Effector memory CD4-positive, alpha-beta T cell (primary cell): ENCODE measurements at places on chromosomes 1 and 21.

- DNase-seq, result no peak
These were observed 3.4 kb upstream of the CROCC start for GRCh38 chr1:16918371-16918770.

DNA sequence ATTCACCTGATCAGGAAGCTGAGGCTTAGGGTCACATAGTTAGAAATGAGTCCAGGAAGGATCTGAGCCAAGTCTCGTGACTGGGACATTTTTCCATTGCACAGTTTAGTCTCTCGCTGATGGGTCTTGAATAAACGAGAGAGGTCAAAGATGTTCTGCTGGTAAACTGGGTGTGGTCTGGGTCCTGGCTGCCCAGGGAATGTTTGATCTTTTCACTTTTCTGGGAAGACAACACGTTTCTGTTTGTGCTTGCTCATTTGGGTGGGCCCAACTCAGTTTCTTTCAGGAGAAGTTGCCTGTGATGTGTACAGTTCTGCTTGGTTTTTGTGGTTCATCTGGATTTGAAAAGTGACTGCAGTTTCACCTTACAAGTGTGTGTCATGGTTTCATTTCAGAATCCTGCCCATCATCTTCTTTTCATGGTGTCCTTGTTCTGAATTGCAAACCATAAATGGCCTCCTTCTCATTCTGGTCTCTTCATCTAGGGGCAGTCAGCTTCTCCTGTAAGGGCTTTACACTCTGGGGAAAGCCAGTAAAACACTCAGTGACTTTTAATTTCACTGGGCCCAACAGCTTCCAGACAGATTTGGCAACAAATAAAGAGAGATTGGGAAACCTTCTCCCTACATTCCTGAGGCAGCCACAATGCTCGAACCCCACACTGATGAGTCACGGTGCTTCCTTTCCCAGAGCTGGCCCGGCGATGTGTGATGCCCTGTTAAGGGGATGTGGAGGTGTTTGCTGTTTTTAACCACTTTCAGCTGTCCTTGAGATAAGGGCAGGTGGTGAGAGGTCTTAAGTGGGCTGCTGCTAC is 7.2 kb upstream of the TACSTD2 start:
- DNase-seq, result no peak

GRCh38 chr1:54390655-54391054 is 15.5 kb downstream of the SSBP3 start:
- DNase-seq, result no peak

DNA sequence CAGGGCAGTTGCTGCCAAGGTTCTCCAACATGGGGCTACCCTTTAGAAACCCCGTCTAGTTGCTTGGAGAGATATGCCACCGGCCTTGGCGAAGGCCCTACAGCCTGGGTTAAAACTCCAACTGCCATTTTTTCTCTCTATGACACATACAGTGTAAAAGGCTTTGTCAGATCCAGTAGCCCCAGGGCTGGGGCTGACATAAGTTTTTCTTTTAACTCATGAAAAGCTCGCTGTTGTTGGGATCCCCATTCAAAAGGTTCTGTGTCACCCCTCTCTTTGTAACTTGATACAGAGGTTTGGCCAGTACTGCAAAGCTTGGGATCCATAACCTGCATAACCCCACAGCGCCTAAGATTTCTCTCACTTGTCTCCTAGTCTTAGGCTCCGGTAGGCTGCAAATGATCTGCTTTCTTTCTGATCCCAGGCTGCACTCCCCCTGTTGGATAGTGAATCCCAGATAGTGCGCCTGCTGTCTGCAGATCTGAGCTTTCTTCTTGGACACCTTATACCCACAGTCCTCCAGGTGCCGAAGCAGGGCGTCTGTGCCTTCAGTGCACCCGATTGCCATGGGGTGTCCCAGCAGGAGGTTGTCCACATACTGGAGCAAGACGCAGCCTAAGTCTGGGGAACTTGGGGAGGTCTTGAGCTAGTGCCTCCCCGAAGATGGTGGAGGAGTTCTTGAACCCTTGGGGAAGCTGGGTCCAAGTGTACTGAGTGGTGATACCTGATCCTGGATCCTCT is 406.2 kb downstream of the TGFB2 start:
- DNase-seq, result no peak

GRCh38 chr1:159055181-159055641 is 21.4 kb downstream of the AIM2 start:
- no peak for DNase-seq

DNA sequence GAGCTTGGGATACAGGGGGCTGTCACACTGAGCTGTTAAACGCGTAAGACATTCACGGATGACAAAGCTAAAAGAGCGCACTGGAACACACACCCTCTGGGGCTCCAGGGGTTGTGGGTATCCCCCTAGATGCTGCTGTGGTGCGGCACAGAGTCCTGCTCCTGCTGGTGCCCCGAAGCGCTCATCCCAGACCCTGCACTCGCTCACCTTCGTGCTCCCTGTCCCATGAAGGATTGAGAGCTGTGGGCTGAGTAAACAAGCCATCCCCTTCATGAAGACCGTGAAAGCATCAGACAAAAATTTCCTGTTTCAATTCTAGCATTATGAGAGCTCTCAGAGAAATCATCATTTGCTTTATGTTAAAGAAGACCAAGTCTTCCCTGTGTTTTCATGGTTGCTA is 463.5 kb upstream of the ADGRL2 start:
- no peak for DNase-seq

- DNase-seq, result no peak
These were observed 48.5 kb downstream of the RHBG start for GRCh38 chr1:156417401-156418020.

DNA sequence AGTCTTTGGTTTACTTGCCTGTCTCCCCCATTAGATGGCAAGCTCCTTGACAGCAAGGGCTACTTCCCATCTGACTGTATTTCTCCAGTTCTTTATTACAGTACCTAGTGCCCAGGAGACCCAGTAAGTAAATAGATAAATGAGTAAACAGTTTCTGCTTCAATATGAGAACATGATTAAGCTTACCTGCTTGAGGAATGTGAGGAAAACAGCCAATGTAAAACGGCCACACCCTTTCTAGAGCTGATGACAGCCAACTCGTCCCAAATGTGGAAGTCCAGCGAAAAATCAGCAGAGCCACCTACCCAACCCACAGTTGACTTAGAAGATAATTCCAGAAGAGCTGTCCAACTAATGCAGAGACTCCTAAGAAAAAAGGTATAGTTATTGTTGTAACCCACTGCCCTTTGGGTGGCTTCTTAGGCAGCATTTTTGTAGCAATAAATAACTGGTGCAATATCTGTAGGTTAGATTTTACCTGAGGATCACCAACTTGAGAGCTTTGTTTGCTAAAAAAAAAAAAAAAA is 6.5 kb upstream of the DR1 start:
- no peak for DNase-seq

DNA sequence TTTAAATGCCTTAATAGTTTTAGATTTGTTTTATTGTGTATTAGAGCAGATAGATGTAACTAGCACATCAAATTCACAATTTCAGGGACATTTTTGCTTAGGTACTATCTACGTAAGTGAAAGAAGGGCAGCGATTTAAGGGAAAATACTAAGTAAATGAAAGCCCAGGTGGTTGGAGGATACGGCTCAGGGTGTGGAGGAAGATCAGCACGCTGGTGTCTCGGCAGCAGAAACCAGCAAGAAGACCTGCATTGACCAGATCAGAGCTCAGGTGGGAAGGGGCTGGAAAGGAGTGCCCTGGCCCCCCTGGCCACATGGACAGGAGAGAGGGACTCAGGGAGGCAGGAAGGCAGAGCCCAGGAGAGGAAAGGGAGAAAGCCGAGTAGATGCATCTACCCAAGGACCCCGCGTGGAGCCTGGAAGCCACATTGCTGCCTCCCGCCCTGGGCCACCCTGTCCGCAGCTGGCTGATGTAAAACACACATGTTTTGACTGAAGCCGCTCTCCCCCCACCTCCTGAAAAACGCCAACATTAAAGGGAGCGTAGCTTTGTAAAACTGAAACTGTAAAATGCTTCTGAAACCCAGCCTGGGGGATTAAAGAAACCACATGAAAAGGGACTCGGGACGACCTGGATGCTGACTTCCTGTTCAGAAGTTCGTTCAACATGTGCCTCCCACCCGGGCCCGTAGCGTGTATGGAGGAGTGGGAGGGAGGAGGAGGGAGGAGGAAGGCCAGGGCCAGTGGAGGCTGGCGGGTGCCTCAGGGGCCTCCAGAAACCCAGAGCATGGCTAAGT is 72.6 kb upstream of the TARDBP start:
- DNase-seq, result no peak

- no peak for DNase-seq
These were observed 3.4 kb downstream of the CAPN9 start for GRCh38 chr1:230750576-230750975.

GRCh38 chr1:23554127-23554480 is 5.2 kb downstream of the ID3 start:
- DNase-seq, result no peak

DNA sequence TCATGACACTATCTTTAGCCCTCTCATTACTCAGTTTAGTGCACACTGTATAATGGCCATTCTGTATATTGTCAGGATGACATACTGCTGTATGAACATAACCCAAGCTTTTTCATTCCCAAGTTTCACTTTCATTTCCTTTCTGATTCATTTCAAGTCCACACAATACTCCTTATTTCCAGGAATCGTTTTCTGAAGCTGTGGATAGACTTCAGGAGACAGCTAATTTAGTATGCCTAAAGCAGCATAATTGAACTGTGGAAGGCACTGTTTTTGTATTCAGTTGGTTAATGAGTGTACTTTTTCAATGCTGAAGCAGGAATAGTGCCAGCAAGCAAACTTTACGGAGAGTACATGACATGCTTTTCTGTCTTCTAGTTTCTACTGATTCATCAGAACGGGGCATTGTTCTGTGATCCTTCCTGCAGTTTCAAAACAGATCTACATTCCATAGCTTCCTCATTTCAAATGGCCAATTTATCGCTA is 578.5 kb upstream of the ZP4 start:
- no peak for DNase-seq

DNA sequence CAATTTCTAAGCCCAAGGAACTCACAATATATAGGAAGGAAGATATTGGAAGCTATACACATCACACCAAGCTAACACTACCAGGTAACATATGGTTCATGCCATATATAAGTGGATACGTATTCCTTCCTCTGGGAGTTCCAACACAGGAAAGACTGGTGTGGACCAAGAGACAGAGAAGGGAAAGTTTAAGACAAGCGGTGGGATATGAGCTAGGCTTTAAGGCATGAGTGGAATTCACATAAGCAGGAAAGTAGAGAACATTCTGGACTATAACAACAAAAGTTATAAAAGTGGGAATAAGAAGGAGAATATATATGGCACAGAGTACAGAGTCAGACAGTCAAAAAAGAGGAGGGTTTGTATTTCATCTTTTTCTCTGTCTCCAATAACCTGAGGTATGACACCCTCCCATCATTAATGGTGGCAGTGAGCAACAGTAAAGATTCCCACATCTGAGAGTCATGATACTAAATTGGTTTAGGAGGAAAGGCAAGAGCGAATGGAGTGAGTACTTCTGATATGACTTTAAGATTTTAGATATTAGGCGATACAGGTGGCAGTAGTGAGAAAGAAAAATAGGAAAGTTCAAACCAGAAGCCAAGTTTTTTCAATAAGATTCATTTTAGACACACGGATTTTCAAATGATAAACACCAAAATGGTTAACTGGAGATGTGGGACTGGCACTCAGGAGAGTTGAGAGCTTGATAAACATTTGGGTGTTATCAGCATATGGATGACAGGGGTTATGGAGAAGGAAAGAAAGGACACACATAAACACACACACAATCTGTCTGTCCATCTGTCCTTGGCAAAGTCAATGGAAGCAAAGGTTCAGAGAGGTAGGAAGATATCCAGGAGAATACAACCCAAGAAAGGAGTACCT is 87.4 kb upstream of the TTC39A start:
- no peak for DNase-seq

DNA sequence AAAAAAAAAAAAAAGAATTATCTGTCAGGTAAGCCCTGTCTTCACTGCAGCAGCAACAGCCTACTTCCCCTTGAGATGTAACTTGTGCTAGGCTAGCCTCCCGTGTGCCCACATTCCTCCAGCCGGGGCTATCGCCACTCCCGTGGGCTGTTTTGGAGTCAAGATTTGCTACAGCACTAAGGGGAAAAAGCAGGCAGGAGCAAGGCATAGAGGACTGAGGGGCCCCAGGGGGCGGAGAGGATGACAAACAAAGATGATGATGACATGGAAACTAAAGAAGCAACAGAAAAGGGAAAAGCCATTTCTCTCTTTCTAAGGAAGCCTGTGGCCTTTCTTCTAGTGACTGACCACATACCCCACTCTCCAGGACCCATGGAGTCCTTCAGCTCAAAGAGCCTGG is 1.9 kb downstream of the TNFAIP8L2 start:
- no peak for DNase-seq

GRCh38 chr21:28906841-28907240 is 85.8 kb downstream of the LTN1 start:
- no peak for DNase-seq

DNA sequence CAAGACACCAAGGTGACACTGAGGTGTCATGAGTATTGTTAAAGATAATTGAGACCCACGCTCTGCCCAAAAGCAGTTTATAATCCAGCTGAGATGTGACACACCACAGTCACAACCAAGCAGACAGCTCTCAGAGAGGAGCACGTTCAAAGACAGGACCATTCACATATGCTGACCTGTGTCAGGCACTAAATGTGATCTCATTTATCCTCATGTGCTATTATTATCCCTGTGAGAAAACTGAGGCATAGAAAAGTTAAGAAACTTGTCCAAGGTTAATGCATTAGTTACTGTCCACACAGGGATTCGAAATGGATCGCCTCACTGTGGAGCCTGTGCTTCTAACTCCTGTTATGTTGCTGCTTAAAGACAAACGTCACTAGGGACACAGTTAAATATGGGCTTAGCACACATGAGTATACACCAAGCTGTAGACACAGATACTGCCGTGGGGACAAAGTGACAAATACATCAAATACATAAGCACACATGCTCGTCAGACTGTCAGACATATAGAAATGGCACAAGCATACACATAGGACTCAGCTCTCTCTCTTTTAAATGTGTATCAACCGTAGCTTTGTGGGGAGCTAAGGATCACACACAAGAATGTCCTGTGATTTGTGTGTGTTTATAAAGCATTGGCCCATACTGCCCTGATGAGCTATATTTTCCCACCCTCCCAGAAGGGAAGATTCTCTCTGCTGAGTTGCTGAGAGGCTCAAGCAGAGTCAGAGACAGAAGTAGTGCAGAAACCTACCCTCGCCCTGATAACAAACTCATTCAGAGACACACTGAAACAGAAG is 3.5 kb upstream of the IGSF8 start:
- no peak for DNase-seq

- no peak for DNase-seq
These were observed 35.9 kb downstream of the TCP10L start for GRCh38 chr21:32549440-32549839.

DNA sequence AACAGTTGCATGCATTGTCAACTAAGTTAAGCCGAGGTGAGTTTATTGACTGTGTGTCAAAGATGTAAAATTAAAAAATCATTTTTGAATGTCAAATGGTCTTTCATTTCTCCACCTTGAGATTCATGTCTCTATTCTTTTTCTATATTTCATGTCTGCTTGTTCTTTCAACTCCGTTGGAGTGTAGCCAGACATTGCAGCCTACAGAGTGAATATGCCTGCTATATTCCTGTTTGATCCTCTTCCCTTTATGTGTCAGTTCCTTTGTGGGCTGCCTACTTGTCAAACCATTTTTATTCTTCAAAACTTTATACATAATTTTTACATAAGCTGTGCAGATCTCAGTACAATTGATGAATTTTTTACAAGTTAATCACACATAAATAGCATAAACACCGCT is 1325.8 kb upstream of the PRMT6 start:
- DNase-seq, result no peak
